ENCODE measurements at places on chromosomes 12 and 14.

- H3K4me1 ChIP-seq = no peaks in the 10 kb centered on the region
- no peaks in the 10 kb centered on the region for H3K27me3 ChIP-seq
- H3K27ac ChIP-seq = no peak overlapping the region
- DNase-seq = no peak
- H3K4me3 ChIP-seq = no peak overlapping the region
- H3K36me3 ChIP-seq = no peaks in the 10 kb centered on the region
Observed at GRCh38 chr14:57816568-57817284, 49.2 kb downstream of the SLC35F4 start.

- H3K4me1 ChIP-seq = peaks cover 7% of the 10 kb centered on the region
- no peak overlapping the region for H3K27ac ChIP-seq
- H3K36me3 ChIP-seq = no peaks in the 10 kb centered on the region
- H3K4me3 ChIP-seq = no peak overlapping the region
- DNase-seq = no peak
- no peaks in the 10 kb centered on the region for H3K27me3 ChIP-seq
Observed at GRCh38 chr12:6664902-6665301, 2.0 kb upstream of the ING4 start.

DNA sequence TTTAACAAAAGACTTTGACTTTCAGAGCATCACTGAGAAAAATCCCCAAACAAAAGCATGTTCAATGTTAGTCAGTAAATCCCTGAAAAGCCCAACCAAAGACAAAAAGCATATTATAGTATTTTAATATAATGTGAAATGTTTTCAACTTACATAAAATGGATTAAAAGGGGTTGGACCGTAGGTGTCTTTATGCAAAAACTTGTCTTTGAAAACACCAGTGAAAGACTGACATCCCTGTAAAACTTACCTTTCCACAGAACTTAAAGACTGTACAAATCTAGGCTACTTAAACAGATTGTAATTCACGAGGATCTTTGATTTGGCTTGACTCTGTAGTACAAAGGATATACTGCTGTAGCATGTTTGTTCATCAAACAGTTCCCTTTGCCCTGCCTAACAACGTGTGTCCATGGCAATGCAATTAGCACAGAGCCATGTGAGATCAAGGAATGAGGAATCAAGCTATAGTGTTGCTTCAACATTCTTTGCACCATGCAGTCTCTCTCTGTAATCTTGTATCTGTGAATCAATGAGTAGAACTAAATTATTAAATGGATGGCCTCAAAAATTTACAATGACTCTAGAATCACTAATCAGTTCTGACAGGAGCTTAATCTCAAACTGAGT is 138.5 kb upstream of the SYT1 start:
- no peaks in the 10 kb centered on the region for H3K27me3 ChIP-seq
- H3K4me1 ChIP-seq = no peaks in the 10 kb centered on the region

DNA sequence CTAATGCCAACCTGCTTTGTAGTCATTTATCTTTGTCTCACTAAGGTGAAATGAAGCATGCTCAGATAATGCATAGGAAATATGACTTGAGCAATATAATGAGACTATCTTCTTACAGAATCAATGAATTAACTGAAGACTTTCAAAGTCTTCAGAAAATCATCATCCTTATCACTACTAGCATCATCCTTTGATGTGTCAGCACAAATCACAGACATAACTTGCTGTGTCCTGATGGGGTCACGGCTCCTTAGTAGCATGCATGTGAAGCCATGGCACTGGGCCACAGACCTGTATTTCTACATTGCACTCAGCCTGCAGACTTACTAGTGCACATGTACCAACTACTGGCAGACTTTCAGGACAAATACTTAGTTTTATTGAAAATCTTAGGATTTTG is 18.9 kb downstream of the TMEM260 start:
- no peak for DNase-seq
- H3K4me3 ChIP-seq = no peak overlapping the region
- no peaks in the 10 kb centered on the region for H3K27me3 ChIP-seq
- no peak overlapping the region for H3K27ac ChIP-seq

DNA sequence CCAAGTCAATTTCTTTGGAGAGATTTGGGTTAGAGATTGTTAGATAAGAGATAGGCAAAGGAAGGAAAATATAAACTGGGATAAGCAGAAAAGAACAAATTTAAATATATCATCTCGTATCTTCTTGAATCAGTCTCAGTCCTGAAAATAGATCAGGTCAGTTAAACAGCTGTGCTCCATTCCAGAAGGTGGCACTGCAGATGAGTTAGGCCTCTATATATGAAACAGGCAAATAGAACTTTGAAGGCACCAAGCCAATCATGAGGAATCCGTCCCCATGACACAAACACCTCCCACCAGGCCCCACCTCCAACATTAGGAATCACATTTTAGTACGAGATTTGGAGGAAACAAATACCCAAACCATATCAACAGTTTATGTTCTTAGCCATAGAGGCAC is 605.5 kb upstream of the USP15 start:
- no peak overlapping the region for H3K4me3 ChIP-seq
- no peaks in the 10 kb centered on the region for H3K4me1 ChIP-seq
- no peak overlapping the region for H3K27ac ChIP-seq
- no peak for DNase-seq
- no peaks in the 10 kb centered on the region for H3K36me3 ChIP-seq
- no peaks in the 10 kb centered on the region for H3K27me3 ChIP-seq

DNA sequence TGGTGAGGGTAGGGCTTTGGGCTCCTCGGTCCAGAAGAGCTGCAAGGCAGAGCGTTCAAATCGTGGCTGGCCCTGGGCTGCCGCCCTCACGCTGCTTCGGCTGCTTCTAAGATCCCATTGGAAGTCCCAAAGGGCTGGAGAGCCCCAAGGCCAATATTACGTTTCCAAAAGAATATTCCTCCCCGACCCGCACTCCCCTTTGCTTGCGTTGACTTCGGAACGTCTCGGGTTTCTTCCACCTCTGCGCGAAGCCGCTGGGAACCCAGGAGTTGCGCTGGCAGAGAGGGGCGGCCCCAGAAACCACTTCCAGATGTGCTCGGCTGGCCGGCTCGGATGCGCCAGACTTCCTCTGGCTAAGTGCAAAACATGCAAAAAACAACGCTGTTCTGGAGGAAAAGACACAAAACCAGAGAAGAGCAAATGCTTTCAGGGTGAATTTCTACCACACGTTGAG is at the start of gene GLT8D2:
TSS of gene GLT8D2 (minus strand) at position 285 of the 454 bp plus-strand sequence. CDS start 30,539 bp downstream, outside the sequence.
- DNase-seq = peak; percentile 79
- no peak within 1 kb of the TSS for H3K27ac ChIP-seq
- H3K4me1 ChIP-seq = peaks cover 11% of the 10 kb centered on the region
- H3K27me3 ChIP-seq = no peaks in the 10 kb centered on the region
- H3K36me3 ChIP-seq = no peaks in the 10 kb centered on the region

DNA sequence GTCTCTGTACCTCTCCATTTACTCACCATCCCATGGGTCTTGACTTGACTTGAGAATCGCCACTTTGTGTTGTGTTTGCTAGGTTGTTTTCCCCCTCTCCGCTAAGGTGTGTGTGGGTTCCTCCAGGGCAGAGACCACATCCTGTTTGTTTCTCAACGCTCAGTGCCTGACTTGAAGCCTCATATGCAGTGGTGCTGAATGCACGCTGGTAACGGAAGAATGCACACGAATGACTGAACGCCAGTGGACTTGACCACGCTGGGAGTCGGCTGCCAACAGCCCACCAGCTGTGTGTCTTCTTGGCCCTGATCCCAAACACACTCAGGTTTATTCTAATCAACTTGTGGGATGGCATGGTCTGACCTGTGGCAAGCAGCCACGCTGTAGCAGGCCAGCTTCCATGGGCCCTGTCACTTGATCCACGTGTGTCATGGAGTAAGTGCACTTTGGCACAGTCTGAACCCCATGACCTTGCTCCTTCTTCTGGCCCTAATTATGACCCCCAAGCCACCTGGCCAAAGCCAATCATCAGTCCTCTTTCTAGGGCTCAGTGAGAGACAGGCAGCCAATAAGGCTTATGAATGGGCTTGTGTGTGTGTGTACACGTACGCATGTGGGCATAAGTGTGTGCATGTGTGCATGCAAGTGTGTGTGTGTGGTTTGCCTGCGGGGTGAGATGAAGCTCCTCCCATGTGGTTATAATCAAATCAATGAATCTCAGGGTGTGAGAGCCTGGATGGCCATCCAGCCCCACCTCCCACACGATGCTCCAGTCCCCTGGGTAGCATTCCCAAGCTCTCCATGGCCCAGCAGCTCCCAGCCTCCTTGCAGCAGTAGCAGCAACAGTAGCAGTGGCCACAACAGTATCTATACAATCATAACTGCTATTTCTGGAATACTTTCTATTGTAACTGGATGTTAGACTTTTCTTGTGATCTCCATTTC is 6.4 kb upstream of the TC2N start:
- no peak overlapping the region for H3K27ac ChIP-seq
- no peaks in the 10 kb centered on the region for H3K36me3 ChIP-seq
- no peak overlapping the region for H3K4me3 ChIP-seq
- no peaks in the 10 kb centered on the region for H3K27me3 ChIP-seq

DNA sequence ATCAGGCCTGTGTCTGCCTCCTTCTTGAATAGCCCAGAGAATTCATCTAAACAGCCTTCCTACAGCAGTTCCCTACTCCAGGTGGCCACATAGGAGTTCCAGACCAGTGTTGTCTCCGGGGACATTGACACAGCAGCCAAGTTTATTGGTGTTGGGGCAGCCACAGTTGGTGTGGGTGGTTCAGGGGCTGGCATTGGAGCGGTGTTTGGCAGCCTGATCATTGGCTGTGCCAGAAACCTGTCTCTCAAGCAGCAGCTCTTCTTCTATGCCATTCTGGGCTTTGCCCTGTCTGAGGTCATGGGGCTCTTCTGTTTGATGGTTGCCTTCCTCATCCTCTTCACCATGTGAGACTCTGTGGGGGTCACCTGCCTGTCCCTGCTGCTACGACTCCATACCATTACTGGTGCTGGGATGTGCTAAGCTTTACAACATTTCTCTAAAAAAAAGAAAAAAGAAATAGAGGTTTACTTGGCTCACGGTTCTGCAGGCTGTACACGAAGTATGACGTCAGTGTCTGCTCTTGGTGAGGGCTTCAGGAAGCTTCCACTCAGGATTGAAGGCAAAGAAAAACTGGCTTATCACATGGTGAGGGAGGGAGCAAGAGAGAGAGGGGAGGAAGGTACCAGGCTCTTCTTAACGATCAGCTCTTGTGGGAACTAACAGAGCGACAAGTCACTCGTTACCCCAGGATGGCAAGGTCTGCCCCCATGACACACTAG is 57.5 kb downstream of the CHST11 start:
- H3K27me3 ChIP-seq = no peaks in the 10 kb centered on the region
- peaks cover 2% of the 10 kb centered on the region for H3K4me1 ChIP-seq
- no peak for DNase-seq
- H3K27ac ChIP-seq = no peak overlapping the region

DNA sequence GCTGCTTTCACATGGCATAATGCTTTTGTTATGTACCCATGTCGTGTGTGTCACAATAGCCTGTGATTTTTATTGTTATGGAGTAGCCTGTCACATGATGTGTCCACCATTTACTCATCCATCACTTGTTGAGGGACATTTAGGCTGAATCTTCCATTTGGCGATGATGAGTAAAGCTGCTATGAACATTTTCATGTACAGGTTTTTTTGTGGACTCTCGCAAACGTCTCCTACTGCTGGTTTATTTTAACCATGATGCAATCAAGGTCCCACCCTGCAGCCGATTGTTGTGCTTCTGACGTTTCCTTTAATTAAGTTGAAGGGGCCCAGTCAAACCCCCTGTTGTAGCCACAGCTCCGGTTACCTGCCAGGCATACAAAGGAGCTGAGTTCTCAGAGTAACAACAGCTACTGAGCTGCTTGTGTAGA is 63.2 kb downstream of the ZNF664 start:
- H3K4me3 ChIP-seq = no peak overlapping the region
- H3K4me1 ChIP-seq = no peaks in the 10 kb centered on the region
- no peaks in the 10 kb centered on the region for H3K36me3 ChIP-seq
- DNase-seq = no peak

DNA sequence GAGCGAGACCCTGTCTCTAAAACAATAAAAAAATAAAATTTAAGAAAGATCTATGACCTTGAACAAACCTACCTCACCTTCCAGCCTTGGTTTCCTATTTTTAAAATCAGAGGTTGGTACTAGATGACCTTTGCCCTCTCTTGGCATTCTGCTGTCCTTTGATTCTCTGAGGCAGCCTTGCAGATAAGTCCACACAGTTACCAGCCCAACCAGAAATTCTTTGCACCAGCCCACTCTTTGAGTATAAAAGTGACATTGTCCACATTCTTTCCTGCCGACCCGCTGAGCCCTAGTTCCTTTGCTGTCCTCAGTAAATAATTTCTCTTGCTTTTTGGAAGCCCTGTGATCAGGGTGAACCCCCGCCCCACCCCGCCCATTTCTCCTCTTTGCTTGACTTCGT is 150.4 kb downstream of the PHETA1 start:
- H3K36me3 ChIP-seq = no peaks in the 10 kb centered on the region
- no peak overlapping the region for H3K27ac ChIP-seq
- H3K27me3 ChIP-seq = no peaks in the 10 kb centered on the region
- DNase-seq = no peak

- peak overlapping the region; percentile 90 for H3K27ac ChIP-seq
- no peaks in the 10 kb centered on the region for H3K36me3 ChIP-seq
- peak overlapping the region; percentile 55 for H3K4me3 ChIP-seq
- DNase-seq = peak; percentile 70
- H3K4me1 ChIP-seq = peaks cover 16% of the 10 kb centered on the region
- no peaks in the 10 kb centered on the region for H3K27me3 ChIP-seq
Observed at GRCh38 chr14:50395448-50395847, 1.2 kb downstream of the CDKL1 start.

GRCh38 chr14:77986773-77987172 is 183.4 kb upstream of the NRXN3 start:
- no peaks in the 10 kb centered on the region for H3K27me3 ChIP-seq
- H3K4me3 ChIP-seq = no peak overlapping the region
- H3K36me3 ChIP-seq = no peaks in the 10 kb centered on the region
- H3K27ac ChIP-seq = no peak overlapping the region

DNA sequence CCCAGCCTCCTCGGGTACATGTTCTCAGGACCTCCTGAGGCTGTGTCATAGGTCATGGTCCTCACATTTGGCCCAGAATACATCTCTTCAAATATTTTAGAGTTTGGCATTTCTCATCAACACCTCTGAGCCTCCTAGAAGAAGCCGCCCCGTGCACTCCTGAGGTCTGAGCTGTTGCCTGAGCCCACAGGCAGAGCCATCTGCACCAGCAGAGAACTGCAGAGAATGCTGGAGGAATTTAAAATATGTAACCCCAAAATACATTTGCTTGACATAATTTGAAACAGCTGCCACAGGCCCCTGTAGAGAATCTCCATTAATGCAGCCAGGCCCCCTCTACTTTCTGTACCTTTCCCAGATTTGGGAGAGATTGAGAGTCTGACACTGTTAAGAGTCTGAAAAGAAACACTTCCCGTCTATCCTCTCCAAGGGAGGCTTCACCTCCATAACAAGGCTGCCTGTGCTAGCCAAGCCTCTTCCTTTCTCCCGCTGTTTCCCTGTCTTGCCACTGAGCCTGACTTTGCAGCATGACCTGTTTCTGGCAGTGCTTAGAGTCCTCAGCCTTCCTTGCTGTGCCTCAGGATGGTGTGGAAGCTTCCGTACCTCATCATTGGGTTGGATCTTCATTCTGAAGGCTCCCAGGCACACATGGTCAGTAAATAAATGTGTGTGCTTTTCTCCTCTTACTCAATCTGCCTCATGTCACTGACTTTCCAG is 95.4 kb upstream of the SFSWAP start:
- H3K27me3 ChIP-seq = no peaks in the 10 kb centered on the region
- H3K36me3 ChIP-seq = no peaks in the 10 kb centered on the region
- no peak overlapping the region for H3K27ac ChIP-seq
- no peak for DNase-seq
- no peaks in the 10 kb centered on the region for H3K4me1 ChIP-seq
- no peak overlapping the region for H3K4me3 ChIP-seq

- H3K4me3 ChIP-seq = peak overlapping the region; percentile 11
- H3K27me3 ChIP-seq = no peaks in the 10 kb centered on the region
- peak overlapping the region; percentile 72 for H3K27ac ChIP-seq
- peak; percentile 86 for DNase-seq
- H3K4me1 ChIP-seq = peaks cover 40% of the 10 kb centered on the region
Observed at GRCh38 chr12:109462868-109463692, 14.0 kb downstream of the KCTD10 start.

Measured in ovary (tissue), 10 donors.